GF-D8 (cell line): ENCODE measurements at places on chromosomes 2 and 18.

- DNase-seq: peak; percentile 82
Observed at GRCh38 chr2:197599285-197599965, 76.0 kb downstream of the RFTN2 start.

GRCh38 chr2:119371111-119371510 is 4.3 kb downstream of the DBI start:
- no peak for DNase-seq

- DNase-seq: no peak
Observed at GRCh38 chr18:27616324-27616723, 431.2 kb upstream of the CHST9 start.

GRCh38 chr18:12768625-12769024 is 65.8 kb downstream of the PSMG2 start:
- DNase-seq: no peak
